Suprapubic skin (tissue), 4 donors: ENCODE measurements at places on chromosomes 4 and X. TPM values are rescaled to one million over a fixed set of nuclear protein-coding genes. Genes with fewer than 3 reads are reported as not detected.
A peak's percentile ranks its signal among the peaks of the same experiment; 100 is the strongest.

- DNase-seq = no peak
Observed at GRCh38 chrX:151703487-151703886, 8.2 kb downstream of the PRRG3 start.

GRCh38 chr4:186537843-186538521 lies 17.4 kb downstream of the MTNR1A start:
- DNase-seq = no peak

GRCh38 chr4:152590179-152591031 lies 54.5 kb upstream of the FBXW7 start:
- no peak for DNase-seq

Gene RHOH
- total RNA-seq = 0.91 TPM

GRCh38 chrX:45524805-45525204 lies 324.1 kb upstream of the DIPK2B start:
- DNase-seq = no peak

Gene LUZP4
- total RNA-seq = not detected

GRCh38 chr4:38832624-38833528 lies 23.7 kb downstream of the TLR6 start:
- DNase-seq = no peak

GRCh38 chr4:128908735-128909134 lies 99.2 kb downstream of the JADE1 start:
- DNase-seq = no peak

GRCh38 chr4:96145601-96146000 lies 305.7 kb downstream of the PDHA2 start:
- DNase-seq = no peak

Gene CASP3
- 13.4 TPM for total RNA-seq

DNA sequence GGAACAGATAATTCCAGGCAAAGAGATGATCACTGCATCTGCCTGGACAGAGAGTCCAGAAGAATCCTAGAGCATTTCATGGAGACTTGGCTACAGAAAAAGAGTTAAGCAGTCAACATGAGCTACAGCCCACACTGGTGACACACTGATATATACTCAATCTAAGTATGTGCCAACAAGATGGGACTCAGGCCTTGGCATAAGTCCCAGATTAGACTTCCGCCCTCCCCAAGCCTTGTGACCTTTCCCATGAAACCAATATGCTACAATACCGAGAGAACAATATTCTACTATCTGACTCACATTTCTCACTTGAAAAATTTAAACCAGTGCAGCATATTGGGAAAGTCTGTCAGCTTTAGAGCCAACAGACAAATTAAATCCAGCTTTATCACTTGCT lies 65.7 kb upstream of the SLITRK2 start:
- DNase-seq = no peak

DNA sequence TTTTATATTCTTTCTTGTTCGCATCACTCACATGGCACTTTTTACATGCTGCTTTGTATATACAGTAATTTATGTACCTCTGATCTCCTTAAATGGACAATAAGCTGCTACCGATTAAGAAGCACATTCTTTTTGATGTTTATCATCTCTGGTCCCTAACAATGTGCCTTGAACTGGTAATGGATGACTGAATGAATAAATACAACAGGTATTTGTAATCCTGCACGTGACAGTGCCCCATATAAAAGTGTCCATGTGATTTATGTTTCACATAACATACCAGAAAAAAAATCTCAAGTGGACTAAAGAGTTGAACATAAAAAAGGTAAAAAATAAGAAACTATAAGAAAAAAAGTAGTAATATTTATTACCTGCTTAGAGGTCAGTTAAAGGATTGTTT lies 7.7 kb upstream of the SLAIN2 start:
- no peak for DNase-seq

Gene CLIC2
- total RNA-seq = 7.1 TPM

DNA sequence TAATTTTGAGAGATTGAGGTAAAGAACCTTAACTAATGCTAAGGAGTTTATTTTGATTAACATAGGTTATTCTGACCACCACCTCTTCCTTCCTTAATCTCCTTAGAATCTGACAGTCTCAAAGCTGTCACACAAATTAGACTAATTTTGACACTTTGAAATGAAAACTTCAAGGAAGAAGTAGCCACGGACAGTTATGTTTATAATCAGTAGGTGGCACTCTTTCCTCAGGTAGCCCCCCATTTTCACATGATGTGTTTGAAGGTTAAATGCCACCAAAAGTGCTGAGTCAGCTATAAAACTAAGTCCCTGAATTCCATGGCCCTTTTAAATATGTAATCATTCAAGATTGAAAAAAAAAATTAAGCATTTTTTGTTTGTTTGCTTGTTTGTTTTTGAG lies 22.4 kb downstream of the TMEM33 start:
- DNase-seq = no peak

Gene PNMA6A
- 0.32 TPM for total RNA-seq

DNA sequence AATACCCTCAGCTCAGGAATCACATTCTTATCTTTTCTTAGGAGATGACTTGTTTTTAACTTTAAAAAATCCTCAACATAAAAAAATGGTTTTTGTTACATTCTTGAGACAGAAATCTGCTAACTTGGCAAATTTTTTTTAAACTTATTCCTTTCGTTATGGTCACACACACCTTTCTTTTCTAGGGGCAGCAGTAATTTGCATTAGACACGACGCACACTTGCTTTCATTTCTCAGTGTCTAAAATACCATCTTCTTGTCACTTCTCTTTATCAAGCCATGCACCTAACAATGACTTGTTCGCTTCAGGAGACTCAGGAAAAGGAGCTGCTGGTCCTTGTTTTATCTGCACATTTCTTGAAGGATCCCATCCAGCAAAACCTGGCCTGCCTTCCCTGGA lies 112.6 kb upstream of the TBL1X start:
- no peak for DNase-seq

GRCh38 chr4:76977736-76978350 lies 28.3 kb downstream of the SEPTIN11 start:
- DNase-seq = no peak

GRCh38 chrX:119635799-119636198 lies 29.6 kb upstream of the NKRF start:
- DNase-seq = no peak

- no peak for DNase-seq
Observed at GRCh38 chr4:170091069-170091696, 1.4 kb upstream of the AADAT start.

GRCh38 chr4:2671267-2671895 lies 84.8 kb downstream of the TNIP2 start:
- DNase-seq = no peak

- DNase-seq = no peak
Observed at GRCh38 chr4:60581919-60582536, 618.1 kb upstream of the ADGRL3 start.

- DNase-seq = no peak
Observed at GRCh38 chr4:986428-986878, 391 bp upstream of the IDUA start.

Gene BRS3
- total RNA-seq = not detected

DNA sequence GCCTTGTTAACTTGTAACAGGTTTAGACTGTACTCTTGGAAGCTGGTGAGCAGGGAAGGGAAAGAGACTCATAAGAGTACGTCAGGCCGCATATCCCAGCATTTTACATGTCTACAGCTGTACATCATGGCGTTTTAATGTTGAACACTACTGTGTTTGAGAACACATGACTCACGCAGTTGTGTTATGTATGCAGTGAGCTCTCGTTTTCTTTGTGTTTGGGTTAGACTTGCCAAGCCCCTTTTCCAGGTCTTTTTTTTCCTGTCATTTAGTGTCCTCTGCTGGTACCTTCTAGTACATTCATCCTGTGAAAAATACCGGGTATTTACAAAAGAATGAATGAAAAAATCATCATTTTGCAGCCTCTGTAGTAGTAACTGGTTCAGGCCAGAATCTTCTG lies 35.3 kb downstream of the SMS start:
- DNase-seq = no peak

- DNase-seq = no peak
Observed at GRCh38 chr4:22430626-22431025, 85.2 kb downstream of the ADGRA3 start.

Gene GAGE12H
- total RNA-seq = not detected

DNA sequence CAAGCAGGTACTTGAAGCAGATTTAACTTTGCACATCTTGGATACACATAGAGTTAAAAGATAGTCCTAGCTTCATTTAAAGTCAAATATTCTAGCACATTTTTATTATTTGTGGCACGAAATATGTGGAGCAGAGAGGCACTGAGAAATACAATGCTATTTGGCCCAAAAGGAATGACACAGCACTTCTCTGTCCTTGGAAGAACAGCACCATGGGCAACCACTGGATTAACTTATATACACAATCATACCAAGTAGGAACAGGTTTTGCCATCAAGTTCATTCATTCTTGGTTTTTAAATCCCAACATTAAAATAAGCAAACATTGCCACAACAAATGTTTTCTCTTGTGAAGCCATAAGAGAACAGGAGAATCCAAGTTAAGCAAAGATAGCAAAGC lies 924 bp upstream of the ENAM start:
- no peak for DNase-seq

Gene DUX4
- total RNA-seq = not detected

GRCh38 chr4:4666693-4667621 lies 125.1 kb upstream of the STX18 start:
- no peak for DNase-seq

Gene PI4K2B
- total RNA-seq = 15.0 TPM

DNA sequence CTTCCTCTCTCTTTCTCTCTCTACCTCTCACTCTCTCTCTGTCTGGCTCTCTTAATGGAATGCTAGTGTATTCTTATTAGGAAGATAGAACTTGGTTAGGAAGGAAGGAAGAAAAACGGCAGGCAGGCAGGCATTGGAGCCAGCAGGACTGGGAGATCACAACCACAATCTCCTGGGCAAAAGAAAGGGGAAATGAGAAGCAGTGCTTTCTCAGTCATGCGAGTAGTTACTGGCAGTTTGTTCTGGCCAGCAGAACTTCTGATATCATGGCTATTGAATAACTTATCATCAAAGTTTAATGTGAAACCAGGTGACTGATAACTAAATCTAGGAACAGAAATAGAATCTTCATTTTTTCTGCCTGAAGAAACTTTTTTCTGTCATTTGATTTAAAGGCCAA lies 60.9 kb upstream of the PAGE1 start:
- DNase-seq = no peak

DNA sequence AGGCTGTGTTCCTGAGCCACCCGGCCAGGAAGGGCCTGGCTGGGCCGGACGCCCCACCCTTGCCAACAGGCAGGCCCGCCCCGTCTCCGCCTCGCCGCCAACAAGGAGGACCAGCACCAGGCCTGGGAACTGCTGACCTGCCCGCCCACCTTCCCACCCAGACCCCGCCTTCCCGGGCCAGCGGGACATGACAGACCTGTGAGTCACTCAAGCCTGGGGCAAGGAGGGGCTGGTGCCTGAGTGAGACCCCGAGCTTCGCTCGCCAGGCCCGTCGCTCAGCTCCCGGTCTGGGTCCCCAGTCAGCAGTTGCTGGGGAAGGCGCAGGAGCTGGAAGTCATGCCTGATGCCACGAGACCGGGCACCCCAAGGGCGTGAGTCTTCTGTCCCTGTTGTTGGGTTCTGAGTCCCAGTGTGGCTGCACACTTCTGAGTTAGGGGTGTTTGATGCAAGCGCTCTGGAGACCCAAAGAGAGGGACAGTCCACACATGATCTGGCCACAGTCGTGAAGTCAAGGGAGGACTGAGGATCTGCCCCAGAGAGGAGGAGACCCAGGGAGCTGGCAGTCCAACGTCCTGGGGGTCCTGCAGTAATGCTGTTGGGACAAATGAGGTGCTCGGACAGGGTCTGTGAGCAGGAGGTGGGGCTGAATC lies at the start of gene DNASE1L1:
Gene DNASE1L1, minus strand, starts transcription at position 33 of the 650 bp plus-strand sequence. CDS start 3,686 bp downstream, outside the sequence.
- peak; percentile 90 for DNase-seq

DNA sequence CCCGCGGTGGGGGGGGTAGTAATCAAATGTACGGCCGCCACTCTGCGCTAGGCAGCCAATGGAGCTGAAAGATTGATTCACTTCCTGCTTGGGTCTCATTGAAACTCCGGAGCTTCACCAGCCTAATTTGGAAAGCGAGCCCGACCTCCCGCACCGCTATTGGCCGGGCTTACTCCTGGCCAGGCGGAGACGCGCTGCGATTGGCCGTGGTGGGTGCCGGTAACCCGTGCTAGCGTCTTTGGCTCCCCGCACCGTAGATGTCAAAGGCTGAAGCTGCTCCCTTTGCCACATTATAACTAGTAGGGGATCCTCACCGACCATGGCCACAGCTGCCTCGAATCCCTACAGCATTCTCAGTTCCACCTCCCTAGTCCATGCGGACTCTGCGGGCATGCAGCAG lies at the start of gene POU3F4:
Gene POU3F4, plus strand, starts transcription at position 285 of the 400 bp plus-strand sequence. Its CDS starts 35 bp downstream, at position 320.
- no peak for DNase-seq

Gene SMIM20
- total RNA-seq = 13.1 TPM

Gene HPF1
- total RNA-seq = 28.7 TPM

GRCh38 chr4:8779490-8779932 lies 92.1 kb downstream of the HMX1 start:
- no peak for DNase-seq

Gene CPE
- 28.6 TPM for total RNA-seq

Gene FTHL17
- total RNA-seq = not detected

Gene MAGEA10
- total RNA-seq = not detected

GRCh38 chr4:129232589-129233337 lies 136.8 kb downstream of the C4orf33 start:
- DNase-seq = no peak

DNA sequence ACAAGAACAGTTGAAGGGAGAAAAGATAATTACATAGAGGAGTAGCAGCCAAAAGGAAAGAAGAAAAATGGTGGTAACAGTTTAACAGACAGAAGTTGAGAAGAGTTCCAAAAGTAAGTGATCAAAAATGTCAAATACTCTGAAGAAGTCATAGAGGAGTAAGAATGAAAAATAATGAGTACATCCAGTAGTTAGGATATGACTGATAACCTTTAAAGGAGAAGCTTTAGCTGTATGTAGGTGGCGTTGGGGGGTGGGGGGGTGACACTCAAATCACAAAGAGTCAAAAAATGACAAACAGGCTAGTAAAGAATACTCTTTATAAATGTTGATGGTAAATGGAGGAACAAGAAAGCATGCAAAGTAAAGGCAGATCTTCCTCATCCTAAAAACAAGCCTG lies 40.6 kb downstream of the RAB33A start:
- DNase-seq = no peak
